GM04503 (cell line): ENCODE measurements at places on chromosomes 2 and 18.

DNA sequence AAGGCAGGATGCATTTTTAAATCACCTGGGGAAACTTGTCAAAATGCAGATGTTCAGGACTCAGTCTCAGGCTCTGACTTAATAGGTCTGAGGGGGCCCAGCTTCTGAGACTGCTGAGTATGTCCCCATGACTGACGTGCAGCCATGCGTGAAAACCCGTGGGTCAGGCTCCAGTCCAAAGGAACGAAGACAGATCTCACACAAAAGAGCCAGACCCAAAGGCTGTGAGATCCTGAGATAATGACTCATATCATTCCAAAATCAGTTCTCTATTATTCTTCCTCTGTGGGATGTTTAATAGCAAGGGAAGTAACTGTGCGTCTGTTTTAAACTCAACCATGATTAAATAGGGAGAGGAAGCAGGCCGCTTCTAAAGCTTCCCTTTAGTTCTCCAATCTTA, 107.4 kb upstream of the ACAA2 start:
- no peak for DNase-seq

- DNase-seq = peak; percentile 73
Measured at GRCh38 chr2:201128933-201129505, 13.1 kb downstream of the CFLAR start.

- no peak for DNase-seq
Measured at GRCh38 chr2:205692104-205692503, 9.8 kb downstream of the NRP2 start.

GRCh38 chr2:41622301-41622700, 425.5 kb upstream of the PKDCC start:
- no peak for DNase-seq

- DNase-seq = no peak
Measured at GRCh38 chr2:193409951-193410350, 1215.2 kb upstream of the TMEFF2 start.

GRCh38 chr2:42169874-42170521, 845 bp downstream of the EML4 start:
- no peak for DNase-seq

DNA sequence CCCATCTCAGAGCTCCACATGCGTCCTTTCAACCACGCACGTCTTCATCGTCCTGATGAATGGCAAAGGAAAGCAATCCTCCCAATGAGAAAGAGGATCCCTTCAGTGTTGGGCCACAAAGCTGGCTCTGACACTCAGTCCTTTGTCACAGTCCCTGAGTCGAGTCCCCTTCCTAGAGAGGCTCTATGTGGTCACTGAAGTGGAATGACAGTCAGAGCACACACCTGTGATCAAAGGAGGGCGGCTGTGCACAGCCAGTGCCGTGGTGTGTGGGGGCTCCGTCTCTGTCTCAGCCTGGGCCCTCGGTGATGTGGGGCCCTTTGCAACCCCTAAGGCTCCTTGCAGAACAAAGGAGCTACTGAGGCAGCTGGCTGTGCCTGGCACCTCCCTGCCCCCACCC, 157.3 kb upstream of the APCDD1 start:
- no peak for DNase-seq

GRCh38 chr2:151796774-151797173, 31.4 kb downstream of the ARL5A start:
- no peak for DNase-seq

GRCh38 chr2:236146436-236146835, 21.8 kb downstream of the GBX2 start:
- no peak for DNase-seq

DNA sequence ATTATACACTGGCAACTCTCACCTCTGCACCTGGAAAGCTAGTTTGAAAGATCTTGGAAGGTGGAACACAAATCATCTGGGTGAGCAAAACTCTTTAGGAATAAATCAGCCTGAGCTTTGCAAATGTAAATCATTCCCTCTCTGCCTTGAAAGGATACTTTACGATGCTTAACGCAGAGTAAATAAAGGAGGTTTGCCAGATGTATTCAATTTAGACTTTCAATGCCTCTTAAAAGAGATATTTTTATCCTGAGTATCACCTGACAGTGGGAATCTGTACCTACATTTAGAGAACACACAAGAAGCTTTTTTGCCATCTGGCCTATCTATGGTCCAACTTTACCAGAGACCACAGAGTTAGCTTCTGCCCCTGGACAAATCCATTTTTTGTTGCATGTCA, 983.2 kb upstream of the CDH2 start:
- DNase-seq = no peak

DNA sequence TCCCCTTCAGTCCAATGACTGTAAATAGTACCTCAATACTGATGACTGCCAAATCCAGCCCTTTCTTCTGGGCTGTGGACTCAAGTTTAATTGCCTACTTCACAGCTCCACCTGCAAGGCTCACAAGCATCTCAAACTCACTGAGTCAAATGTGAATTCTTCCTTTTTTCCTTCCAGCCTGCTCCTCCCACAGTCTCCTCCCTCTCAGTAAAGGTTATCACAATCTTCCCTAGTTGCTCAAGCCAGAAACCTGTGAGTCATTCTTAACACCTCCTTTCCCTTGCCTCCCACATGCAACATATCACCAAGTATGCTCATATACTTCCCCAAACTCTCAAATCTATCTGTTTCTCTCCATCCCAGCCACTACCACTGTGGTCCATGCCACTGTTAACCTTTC, 3.7 kb upstream of the MFSD6 start:
- no peak for DNase-seq

- DNase-seq = no peak
Measured at GRCh38 chr2:214410128-214410775, 602 bp upstream of the VWC2L start.
